ENCODE measurements at places on chromosomes 4 and X. TPM values are rescaled to one million over a fixed set of nuclear protein-coding genes. Genes with fewer than 3 reads are reported as not detected.

The FAM9B gene
- not detected for total RNA-seq

The GLRB gene
- 37.9 TPM for total RNA-seq

The RAB9B gene
- total RNA-seq, result 42.9 TPM

The XK gene
- total RNA-seq, result 2.2 TPM

The REELD1 gene
- not detected for total RNA-seq

The CDKL2 gene
- 53.2 TPM for total RNA-seq

The ARAP2 gene
- 101 TPM for total RNA-seq

The PITX2 gene
- total RNA-seq, result not detected

The EGF gene
- total RNA-seq, result 0.31 TPM

The ADH6 gene
- total RNA-seq, result not detected

The GUCY1B1 gene
- 36.9 TPM for total RNA-seq

The CT45A5 gene
- total RNA-seq, result not detected

The TRPC5OS gene
- total RNA-seq, result not detected

The MAGEA12 gene
- total RNA-seq, result not detected

The TCEANC gene
- total RNA-seq, result 8.8 TPM

The HTATSF1 gene
- 77.6 TPM for total RNA-seq

The CTAG1B gene
- total RNA-seq, result not detected

All from parietal lobe (tissue), 2 donors.